ENCODE measurements at places on chromosomes 3 and 15.

- no peak for DNase-seq
Measured at GRCh38 chr15:65845826-65846519, 23.3 kb upstream of the RAB11A start.

GRCh38 chr3:141410408-141410807 lies 42.1 kb downstream of the ZBTB38 start:
- DNase-seq = no peak

DNA sequence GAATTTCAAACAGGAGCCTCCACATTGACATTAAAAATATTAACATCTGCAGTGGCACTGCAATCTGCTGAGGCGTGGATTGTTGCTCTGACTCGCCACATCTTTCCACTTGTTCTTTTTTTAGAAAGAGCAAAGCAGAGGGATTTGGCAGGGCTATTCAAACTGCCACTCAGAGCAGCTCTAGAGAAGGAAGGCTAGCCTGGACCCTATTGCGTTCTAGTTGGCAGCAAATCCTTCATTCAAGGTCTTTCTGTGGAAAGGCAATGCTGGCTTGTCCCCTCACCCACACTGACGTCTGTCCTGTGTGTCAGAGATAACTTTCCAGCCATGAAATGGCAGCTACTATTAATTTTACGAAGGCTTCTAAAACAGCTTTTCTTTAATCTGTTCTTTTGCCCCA lies 483.2 kb upstream of the SGO1 start:
- peak; percentile 27 for DNase-seq

- DNase-seq = no peak
Measured at GRCh38 chr15:68415061-68415460, 16.9 kb downstream of the ITGA11 start.

DNA sequence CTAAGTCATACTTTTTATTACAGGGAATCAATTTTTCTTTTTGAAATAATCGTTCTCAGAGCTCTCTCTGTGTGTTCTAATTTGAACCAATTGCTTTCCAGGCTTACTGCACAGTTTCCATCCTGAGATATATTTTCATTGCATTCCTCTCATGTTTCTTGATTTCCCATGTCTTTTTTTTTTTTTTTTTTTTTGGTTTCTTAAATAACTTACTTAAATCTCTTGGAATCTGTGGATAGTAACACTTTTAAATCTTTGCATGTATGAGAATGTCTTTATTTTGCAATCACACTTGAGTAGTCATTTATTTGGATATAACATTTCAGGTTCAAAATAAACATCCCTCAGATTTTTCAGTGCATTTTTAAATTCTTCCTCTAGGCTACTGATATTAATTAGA lies 14.5 kb upstream of the ABTB1 start:
- DNase-seq = peak; percentile 62

DNA sequence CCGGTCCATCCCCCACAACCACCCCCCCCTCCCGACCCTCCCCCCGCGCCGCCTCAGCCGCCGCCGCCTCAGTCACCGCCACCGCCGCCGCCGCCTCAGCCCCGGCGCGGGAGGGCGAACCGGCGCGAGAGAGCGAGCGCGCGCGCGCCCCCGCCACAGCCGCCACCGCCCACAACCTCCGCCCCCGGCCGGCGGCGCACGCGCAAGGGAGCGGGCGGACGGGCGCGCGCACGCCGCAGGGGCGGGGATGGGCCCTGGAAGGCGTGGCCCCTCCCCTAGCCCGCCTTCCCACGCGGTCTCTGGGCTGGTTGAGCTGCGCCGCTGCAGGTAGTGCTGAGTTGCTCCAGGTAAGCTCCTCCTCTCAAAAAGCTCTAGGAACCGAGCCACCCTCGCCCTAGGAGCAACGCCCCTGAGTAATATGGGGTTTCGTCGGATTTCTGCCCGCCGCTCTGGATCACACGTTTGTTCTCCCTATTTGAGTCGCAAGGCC lies at the start of gene TMCC1:
Gene TMCC1 (minus strand): TSS at position 131 of the 490 bp plus-strand sequence.
- peak; percentile 86 for DNase-seq

Measured in fibroblast of skin of back (primary cell).